ENCODE measurements at places on chromosomes 6 and 20. TPM values are rescaled to one million over a fixed set of nuclear protein-coding genes. Genes with fewer than 3 reads are reported as not detected.

ZBTB46 gene
- 25.7 TPM for polyA plus RNA-seq

PBOV1 gene
- 0.20 TPM for polyA plus RNA-seq

FLRT3 gene
- 128 TPM for polyA plus RNA-seq

SLC17A9 gene
- 1.5 TPM for polyA plus RNA-seq

Data from left renal cortex interstitium (tissue), 4 donors.